ENCODE measurements at places on chromosomes 12 and 14. TPM values are rescaled to one million over a fixed set of nuclear protein-coding genes. Genes with fewer than 3 reads are reported as not detected.

A2M gene
- not detected for total RNA-seq

NRL gene
- total RNA-seq = 0.69 TPM

TPPP2 gene
- total RNA-seq = not detected

IL22 gene
- total RNA-seq = not detected

SOS2 gene
- total RNA-seq = 22.9 TPM

CCND2 gene
- 105 TPM for total RNA-seq

POTEM gene
- total RNA-seq = not detected

Measured in smooth muscle cell of the umbilical artery (primary cell).